ENCODE measurements at places on chromosomes 5 and 9. TPM values are rescaled to one million over a fixed set of nuclear protein-coding genes. Genes with fewer than 3 reads are reported as not detected.

DNA sequence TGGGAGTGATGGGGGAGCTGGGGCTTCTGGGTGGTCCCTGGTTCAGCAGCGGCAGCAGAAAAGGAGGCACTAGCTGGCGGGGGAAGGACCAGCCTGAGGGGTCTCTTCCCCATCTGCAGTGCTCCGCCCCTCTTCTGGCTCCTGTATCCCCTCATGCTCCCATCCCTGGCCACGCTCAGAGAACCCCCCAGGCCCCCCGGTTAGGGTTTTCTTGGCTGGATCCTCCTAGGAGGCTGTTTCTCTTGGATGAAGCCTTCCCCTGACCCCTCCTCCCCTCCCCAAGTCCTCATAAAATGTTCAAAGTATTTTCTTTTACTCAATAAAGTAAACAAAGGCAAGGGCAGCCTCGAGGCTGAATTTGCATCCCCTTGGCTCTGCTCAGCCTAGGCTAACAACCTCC is 60.8 kb downstream of the FGF18 start:
- H3K4me3 ChIP-seq = no peak overlapping the region
- peaks cover 9% of the 10 kb centered on the region for H3K4me1 ChIP-seq
- peaks cover 27% of the 10 kb centered on the region for H3K27me3 ChIP-seq

DNA sequence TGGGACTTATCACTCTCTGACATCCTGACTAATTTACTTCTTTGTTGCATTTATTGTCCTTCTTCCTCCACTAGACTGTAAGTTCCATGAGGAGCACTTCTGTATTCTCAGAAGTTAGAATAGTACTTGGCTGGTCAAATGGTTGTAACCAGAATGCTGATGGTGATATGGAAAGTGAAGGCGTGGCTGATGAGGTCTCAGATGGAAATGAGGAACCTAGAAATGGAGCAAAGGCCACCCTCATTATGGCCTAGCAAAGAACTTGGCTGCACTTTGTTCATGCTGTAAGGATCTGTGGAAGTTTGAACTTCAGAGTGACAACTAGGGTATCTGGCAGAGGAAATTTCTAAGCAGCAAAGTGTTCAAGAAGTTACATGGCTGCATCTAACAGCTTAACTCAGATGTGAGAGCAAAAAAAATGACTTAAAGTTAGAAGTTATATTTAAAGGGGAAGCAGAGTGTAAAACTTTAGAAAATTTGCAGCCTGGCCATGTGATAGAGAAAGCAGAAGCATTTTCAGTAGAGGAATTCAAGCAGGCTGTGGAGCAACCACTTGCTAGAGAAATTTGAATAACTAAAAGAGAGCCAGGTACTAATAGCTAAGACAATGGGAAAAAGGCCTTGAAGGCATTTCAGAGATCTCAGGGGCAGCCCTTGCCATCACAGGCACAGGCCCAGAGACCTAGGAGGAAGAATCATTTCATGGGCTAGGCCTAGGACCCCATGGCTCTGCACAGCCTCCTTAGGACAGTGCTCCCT is 14.9 kb upstream of the SLC22A5 start:
- H3K27me3 ChIP-seq = no peaks in the 10 kb centered on the region
- no peak for DNase-seq
- peaks cover 6% of the 10 kb centered on the region for H3K4me1 ChIP-seq
- no peaks in the 10 kb centered on the region for H3K36me3 ChIP-seq
- no peak overlapping the region for H3K4me3 ChIP-seq
- H3K27ac ChIP-seq = no peak overlapping the region

DNA sequence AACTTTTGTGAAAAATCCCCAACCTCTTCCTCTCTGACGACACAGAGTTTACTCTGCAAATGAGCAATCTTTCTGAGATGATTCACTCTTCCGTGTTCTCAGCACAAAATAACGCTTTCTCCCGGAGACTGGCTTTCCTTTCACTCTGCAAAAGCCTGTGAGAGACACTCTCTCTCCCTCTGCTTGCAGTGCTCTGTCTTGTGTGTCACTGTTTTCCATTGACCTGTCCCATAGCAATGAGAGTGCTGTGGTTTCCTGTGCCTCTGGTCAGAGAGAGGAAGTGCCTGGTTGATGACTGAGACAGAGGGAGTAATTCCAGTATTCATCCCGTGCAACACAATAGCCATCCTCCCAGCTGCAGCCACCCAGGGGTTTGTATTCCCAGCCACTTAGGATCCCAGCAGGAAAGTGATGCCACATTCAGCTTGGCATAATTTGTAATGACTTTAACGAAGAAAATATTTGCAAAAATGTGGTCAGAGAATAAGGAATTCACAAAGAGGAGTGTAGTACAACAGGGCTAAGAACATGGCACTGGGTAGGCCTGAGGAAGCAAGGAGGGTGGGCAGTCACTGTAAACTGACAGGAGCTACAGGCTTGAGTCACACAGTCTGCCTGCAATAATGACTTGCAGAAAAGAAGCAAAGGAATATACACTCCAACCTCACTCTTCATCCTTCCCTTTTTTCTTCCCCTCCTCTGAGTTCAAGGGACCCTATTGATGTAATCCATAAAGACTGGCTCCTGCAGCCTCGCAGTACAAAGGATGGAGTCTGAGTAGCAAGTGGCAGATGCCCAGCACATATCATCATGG is 463.5 kb upstream of the RGMB start:
- peak overlapping the region; percentile 99 for H3K27ac ChIP-seq
- peaks cover 82% of the 10 kb centered on the region for H3K4me1 ChIP-seq
- H3K27me3 ChIP-seq = no peaks in the 10 kb centered on the region
- H3K36me3 ChIP-seq = peaks cover 27% of the 10 kb centered on the region

The LCN12 gene
- not detected for total RNA-seq

The FUT7 gene
- not detected for total RNA-seq

The OSTF1 gene
- 66.1 TPM for total RNA-seq

The PTGER4 gene
- 1.4 TPM for total RNA-seq

The ADGRV1 gene
- total RNA-seq = not detected
